ENCODE measurements at places on chromosomes 5 and 9.

DNA sequence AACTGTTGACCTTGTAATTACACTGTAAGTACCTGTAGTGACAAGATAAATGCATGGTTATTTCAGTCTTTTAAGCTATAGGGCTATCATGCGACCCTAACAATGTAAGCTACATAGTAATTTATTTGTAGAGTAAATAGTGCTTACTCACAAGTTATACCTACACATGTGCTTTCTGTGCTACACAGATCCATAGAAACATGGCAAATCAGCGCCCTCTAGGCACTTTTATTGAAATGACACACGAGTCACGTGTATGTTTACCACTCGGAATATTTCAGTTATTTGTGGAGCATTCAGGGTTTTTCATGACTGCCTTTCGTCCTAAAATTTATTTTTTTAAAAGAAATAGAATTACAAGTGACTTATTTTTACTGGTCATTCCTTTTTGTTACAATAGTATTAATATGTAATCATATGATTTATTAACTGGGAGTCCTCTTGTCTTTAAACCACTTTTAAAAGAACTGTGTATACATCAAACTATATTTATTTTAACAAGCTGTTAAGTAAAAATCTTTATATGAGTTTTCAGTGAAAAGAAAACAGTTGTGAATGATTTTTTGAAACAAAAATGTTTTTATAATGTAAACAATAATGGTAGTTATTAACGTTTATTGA lies 1242.3 kb upstream of the WWC1 start:
- no peak for DNase-seq

- no peak for DNase-seq
Observed at GRCh38 chr5:55154873-55155272, 5.1 kb upstream of the GPX8 start.

DNA sequence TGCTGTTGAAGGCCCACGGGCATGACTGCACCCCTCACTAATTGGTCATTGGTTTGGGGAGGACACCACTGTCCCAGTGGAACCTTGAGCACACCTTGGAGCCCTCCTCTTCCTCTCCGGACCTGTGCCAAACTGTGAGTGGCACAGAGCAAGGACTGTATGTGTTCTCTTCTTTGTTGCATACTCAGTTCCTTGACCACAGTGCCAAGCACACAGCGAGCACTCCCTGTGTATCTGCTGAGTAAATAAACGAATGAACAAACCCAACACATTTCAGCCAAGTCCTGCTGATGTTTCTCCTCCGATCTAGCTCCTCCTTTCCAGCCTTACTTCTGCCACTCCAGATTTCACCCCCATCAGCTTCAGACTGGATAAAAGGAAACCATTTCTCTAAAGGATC lies 2.7 kb upstream of the TRIM52 start:
- DNase-seq = no peak

GRCh38 chr5:17882760-17883488 lies 248.7 kb downstream of the TAF11L14 start:
- DNase-seq = no peak

DNA sequence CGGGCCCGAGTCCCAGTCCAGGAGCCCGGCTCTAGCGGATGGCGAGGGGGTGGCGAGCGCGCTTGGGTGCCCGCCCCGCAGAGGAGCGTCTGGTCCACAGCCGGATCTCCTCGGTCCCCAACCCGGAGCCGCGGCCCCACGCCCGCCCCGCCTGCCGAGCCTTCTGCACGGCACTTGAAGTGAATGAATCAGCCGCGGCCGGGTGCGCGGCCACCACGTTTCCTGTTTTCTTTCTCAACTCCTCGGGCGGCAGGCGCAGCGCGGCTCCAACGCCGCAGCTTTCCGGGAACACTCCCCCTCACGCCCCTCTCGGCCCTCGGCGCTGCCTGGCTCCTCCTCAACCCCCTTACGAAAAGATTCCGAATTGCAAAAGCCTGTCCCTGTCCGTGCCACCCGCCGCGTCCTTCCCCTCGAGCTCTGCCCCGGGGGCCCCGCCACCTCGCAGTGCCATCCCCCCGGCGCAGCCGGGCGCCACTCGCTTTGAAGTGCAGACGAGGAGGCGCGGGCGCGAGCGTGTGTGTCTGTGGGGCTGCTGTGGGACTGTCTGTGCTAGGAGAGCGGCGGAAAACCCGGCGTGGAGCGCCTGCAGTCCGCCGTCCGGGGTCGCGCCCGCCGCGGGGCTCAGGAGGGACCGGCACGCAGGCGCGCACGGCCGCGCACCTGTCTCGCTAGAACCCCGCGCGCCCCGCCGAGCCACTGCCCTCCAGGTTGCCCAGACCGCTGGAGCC lies 456.6 kb downstream of the RAB3C start:
- peak; percentile 85 for DNase-seq

- DNase-seq = no peak
Observed at GRCh38 chr5:85921590-85921989, 696.2 kb upstream of the COX7C start.

DNA sequence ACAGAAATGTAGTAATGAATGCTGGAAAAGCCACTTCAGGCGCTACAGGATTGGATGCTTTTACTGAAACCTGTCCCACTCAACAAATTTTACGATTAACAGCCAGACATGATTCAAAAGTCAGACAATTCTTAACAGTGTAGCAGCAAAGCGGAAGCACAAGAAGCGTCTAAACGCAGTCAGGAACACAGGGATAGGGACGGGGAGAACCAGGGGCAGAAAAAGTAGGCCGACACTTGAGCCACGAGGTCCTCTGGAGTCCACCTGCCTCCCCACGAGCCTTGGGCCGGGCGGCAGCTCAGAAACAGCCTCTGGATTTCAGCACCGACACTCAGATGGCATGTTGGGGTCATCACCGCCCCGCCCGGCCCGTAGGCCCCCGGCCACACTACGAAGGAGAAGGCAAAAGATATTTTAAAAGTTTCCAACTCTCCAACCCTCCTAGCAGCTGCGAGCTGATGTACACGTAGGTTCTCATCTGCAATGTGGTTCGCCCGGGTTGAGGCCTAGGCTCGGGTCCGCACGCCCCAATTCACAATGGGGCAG lies 615 bp downstream of the RACK1 start:
- no peak for DNase-seq

DNA sequence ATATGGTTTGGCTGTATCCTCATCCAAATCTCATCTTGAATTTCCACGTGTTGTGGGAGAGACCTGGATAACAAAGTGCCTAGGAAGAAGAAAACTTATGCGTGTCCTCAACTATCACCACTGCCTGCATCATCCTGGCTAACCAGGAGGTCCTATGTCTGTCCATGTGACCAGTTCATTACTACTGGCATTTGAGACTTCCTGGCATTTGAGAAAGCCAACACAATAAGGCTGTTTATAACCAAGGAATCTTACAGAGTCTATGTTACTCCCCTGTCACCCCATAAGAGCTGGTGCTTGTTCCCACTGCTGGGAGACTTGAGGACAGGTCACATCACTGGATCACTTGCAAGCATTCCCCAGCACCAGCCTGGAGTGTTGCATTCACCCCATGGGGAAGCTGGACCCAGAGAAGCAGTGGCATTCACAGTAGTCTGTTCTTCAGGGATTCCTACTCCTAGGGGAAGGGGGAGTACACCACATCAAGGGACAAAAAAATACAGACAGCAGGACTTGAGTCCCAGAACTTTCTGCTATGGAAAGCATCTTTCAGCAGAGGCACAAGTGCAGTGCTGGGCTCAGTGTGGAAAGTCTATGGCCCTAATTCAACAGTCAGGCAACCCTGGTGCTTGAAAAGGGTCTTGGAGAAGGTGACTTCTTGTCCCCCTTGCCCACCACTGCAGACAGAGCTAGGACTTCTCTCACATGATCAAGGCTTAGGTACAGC lies 717.1 kb downstream of the SEMA5A start:
- no peak for DNase-seq

GRCh38 chr5:172535108-172535445 lies 80.8 kb upstream of the SH3PXD2B start:
- no peak for DNase-seq

DNA sequence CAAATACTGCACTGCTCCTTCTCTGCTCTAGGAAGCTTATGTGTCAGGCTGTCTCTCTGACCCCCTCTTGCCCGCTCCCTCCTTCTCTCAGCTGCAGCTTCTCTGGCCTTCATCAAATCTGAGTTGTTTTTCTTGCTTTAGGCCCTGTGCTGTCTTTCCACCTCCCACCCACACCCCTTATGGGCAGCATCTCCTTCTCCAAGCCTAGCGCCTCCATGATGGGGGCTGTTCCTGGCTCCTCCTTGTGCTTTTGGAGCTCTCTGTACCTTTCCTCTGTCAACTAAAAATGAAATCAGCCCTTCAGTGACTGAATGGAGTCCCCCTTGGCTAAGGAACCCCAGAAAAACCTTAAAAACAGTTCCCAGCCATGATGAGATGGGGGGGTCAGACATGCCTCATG lies 6.6 kb upstream of the CFAP157 start:
- DNase-seq = no peak

GRCh38 chr5:89457411-89458331 lies 574.7 kb upstream of the MEF2C start:
- no peak for DNase-seq

- no peak for DNase-seq
Observed at GRCh38 chr9:38000735-38001134, 68.3 kb downstream of the SHB start.
